Calu3 (cell line): ENCODE measurements at places on chromosomes 1 and 21.
A peak's percentile ranks its signal among the peaks of the same experiment; 100 is the strongest.

DNA sequence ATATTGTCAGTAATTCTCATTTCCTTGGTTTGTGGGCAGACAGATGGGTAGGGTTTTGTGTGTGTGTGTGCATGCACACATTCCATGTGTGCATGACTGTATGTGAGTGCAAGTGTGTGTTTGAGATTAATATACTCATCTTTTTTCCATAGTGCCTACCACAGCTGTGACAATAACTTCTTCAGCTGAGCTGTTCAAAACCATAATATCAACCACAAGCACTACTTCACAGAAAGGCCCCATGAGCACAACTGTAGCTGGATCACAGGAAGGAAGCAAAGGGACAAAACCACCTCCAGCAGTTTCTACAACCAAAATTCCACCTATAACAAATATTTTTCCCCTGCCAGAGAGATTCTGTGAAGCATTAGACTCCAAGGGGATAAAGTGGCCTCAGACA, 149.3 kb downstream of the ADGRL2 start:
- DNase-seq = no peak

DNA sequence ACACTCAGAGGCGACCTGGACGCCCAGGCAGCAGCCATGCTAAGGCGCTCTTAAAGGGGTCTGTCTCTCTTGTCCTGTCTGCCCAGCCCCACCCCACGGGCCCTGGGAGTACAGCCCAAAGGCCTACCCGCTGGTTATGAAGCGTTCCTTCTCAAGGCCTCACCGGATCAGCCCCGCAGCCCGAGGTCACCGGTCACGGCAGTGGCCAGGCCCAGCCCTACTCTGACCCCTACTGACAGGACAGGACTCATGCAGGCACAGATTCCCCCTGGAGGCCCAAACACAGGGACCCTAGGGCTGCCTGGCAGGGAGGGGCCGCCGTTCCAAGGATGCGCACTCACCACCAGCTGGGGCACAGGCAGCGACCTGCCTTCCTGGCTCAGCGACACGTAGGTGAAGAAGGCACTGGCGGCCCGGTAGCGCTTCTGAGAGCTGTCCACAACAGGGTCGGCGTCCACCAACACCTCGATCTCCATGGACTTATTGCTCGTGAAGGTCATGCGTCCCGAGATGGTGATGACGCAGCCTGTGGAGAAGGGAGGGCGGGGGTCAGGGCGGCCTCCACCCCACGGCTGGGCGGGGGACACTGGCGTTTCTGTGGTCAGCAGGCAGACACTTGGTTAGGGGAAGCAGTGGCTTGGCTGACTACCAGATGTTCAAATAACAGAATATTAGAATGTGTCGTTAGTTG, 20.0 kb upstream of the GPR153 start:
- no peak for DNase-seq

DNA sequence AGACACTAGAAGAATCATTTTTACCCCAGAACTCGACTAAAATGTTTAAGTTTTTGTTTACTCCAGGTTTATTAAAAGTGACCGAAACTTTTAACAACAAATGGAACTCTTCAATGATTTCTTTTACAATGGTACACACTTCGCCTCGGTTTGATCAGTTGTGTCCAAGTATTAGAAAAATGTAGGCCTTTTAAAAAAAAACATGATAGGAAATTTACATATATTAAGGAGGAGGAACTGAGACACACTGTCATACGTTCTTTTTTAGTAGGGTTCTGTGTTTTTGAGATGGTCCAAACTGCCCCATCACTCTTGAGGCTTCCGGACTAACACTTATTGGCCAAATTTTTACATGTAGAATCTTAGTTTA, 1.3 kb downstream of the PRDM2 start:
- no peak for DNase-seq

GRCh38 chr1:170881268-170882265, 53.8 kb upstream of the MROH9 start:
- peak; percentile 19 for DNase-seq

DNA sequence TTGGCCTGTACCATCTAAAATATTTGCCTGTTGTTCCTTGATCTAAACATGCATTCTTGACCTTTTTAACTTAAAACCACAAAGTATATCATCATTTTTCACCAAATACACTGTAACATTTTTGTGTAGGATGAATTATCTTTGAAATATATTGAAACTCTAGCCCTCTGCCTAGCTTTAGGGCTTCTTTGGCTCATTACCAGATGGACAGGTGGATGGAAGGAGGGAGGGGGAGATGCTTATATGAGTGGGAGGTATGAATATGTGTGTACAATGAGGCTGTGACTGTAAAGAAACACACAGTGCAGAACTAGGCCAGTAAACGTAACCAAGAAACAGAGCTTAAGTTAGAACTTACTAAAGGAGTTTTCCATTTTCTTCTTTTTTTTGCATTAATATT, 118.5 kb downstream of the ESRRG start:
- DNase-seq = no peak
